ENCODE measurements at places on chromosomes 3 and 15. TPM values are rescaled to one million over a fixed set of nuclear protein-coding genes. Genes with fewer than 3 reads are reported as not detected.

Gene ATP13A3
- total RNA-seq: 19.4 TPM

Gene THSD4
- total RNA-seq: 21.4 TPM

Gene LMAN1L
- not detected for total RNA-seq

Gene SEMA3B
- 7.5 TPM for total RNA-seq

Gene TLR9
- not detected for total RNA-seq

Gene TF
- total RNA-seq: 0.93 TPM

Gene CYP8B1
- total RNA-seq: not detected

Gene ANKRD34C
- total RNA-seq: not detected

Gene TMCO5A
- total RNA-seq: not detected

Gene ZNF502
- 1.4 TPM for total RNA-seq

Gene HCLS1
- 0.13 TPM for total RNA-seq

Gene LRRC31
- total RNA-seq: not detected

Gene ADIPOQ
- not detected for total RNA-seq

Gene SLC24A5
- total RNA-seq: not detected

Gene WDR93
- total RNA-seq: 0.15 TPM

Gene SEMA3F
- total RNA-seq: 11.0 TPM

Gene SEMA5B
- total RNA-seq: 0.43 TPM

Gene SAMMSON
- not detected for total RNA-seq

Gene THAP10
- 4.8 TPM for total RNA-seq

Gene CAV3
- total RNA-seq: not detected

Gene POLR2H
- 75.2 TPM for total RNA-seq

Gene TOP2B
- 47.1 TPM for total RNA-seq

Gene NR1I2
- total RNA-seq: not detected

Gene IL5RA
- total RNA-seq: not detected

All from A549 treated with RU486 at 1 μM for 4 hours (cell line).